Amniotic stem cell (primary cell): ENCODE measurements at places on chromosomes 12 and 14.

DNA sequence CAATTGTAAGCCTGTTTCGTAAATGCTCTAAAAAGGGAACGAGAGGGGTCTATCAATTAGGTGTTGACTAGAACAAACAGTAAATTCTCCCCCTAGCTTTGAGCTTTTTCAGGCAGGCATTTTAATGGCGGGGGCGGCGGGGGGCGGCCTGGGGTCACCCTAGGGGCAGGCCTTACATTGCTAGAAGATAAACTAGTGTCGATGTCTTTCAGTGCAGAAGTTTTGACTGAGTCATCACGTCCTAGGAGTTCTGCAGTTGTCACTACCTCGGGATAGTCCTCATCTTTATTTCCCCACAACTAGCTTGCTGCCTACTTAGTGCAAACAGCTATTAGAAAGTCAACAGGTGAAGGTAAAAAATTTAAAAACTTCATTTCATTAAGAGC lies 1.6 kb downstream of the ATP6V1D start:
- no peak for DNase-seq

- no peak for DNase-seq
These were observed 202.3 kb upstream of the LMNTD1 start for GRCh38 chr12:25755136-25755970.

DNA sequence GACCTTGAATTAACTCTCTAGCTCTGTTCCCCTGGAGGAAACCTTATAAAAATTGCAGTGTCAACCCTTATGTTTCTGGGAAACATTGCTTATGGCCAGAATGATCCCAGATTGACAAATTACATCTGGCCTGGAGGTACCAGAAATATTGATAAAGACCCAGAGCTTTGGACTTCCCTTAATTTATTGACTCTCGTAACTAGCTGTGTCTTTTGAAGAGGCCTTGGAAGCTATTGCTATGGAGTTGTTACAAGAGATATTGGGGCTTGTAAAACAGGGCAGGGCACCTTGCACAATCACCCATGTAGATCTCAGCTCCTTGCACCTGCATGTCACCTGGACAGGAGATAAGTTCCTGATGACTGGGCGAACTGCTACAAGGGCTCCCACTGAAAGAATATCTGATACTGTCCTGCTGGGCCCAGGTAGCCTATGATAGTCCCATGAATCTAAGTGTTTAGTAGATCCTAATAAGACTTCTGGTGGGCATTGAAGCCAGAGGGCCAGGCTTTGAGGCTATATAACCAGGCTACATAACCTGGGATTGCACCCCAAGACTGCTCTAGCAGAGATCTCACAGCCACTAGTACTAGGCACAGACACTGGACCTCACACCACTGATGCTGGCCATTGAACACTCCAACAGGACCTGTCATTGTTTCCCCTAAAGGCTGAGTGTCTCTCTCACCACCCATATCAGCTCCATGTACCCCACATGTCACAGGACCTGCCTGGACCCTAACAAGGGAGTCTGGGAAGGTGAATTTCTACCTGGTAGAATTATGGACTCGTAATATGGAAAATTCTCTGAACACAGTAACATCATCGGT lies 135.7 kb upstream of the PWP1 start:
- DNase-seq: no peak

DNA sequence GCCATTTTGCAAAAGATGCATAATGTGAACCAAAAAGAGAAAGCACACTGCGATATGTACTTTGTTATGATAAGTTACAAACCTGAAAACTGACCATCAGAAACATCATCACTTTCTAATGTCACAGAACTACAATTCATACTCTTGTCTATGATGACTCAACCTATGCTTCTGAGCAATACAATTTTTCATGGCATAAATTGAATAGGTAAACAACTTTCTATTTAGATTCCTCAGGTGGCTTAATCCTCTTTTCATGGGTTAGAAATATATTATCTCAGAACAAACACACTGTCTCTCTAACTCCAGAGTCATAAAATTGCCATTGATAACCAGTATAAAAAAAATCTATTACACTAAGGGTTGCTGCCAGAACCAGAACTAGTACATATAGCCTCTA lies 1715.0 kb upstream of the FLRT2 start:
- no peak for DNase-seq

DNA sequence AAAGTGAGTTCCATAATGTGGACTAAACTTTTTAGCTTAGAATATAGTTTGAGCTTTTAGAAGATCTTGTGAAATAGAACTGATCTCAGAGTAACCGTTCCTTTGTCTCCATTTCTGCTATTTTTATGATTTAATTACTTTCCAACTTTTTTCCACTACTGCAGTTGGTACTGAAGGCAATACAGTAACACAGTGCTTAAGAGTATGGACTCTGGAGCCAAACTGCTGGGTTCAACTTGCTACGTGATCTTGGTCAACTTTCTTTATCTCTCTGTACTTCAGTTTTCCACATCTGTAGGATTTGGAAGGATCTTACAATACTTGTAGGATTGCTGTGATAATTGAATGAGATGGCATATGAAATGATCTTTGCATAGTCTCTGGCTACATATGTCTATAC lies 40.9 kb downstream of the ATXN7L3B start:
- no peak for DNase-seq

GRCh38 chr12:87085286-87085685 lies 829.1 kb upstream of the MGAT4C start:
- no peak for DNase-seq

- DNase-seq: no peak
These were observed 20.0 kb upstream of the APPL2 start for GRCh38 chr12:105256011-105256410.
